ENCODE measurements at places on chromosomes 7 and 10.

DNA sequence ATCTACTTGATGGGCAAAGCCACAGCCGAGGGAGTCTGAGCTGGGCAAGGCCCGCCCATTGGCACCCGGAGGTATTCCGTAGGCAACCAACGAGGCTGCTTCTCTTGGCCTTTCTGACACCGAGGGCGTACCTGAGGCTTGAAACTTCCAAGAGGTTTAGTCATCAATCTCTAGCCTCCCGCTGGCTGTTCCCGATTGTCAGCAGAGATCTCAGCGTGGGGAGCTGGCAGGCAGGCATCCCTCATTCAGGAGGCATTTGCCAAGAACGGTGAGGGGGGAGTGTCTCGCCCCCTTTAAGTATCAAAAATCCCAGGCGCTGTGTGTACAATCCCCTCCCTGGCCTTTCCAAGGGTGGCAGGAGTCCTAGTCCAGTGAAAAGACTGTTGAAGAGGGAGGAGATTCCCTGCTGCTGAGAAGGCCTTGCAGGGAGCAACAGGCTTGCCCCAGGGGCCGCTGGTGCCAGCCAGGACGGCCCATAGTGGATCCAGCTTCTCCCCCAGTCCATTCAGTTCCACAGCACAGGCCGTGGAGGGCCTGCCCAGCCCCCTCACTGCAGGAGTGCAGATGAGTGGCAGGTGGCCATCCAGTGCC is 39.7 kb downstream of the OAT start:
- no peak for DNase-seq

- DNase-seq = no peak
Measured at GRCh38 chr7:44293561-44294324, 31.7 kb downstream of the CAMK2B start.

- DNase-seq = no peak
Measured at GRCh38 chr10:4721999-4722753, 103.8 kb upstream of the AKR1E2 start.

DNA sequence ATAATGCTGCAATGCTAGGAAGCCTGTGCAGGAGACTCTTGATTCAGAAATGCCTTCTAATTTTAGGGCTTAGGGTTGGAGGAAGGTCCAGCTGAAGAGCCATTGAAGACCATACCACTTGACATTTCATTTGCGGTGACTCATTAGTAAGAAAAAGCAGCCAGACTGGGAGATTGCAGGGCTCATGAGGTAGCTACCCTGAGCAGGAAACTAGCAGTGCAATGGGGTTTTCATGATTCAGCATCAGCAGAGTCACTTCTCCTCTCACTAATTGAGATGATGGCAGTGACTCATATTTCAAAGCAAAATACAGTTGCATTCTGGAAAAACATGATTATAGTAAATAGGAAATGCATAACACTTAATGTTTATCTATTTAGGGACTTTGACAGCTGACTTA is 434.1 kb downstream of the DNAJB9 start:
- DNase-seq = peak; percentile 2

- DNase-seq = no peak
Measured at GRCh38 chr10:60465801-60466200, 76.1 kb upstream of the ANK3 start.

- no peak for DNase-seq
Measured at GRCh38 chr10:66258693-66259092, 667.1 kb upstream of the LRRTM3 start.

DNA sequence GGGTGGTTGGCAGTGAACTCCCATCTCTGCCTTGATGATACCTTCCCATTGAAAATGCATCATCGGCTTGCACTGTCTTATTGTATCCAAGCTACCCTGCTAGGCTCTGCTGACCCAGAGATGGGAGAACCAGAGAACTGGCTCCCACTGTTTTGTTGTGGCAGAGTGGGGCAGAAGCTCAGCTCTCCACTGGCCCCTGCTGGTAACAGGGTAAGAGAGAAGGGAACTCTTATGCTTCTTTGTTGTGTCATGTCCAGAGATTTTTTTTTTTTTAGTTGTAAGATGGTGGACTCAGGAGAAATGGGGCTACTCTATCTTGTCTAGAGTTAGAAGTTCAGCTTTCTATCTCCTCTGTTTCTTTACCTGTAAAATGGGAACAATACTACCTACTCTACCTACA is 100.5 kb upstream of the SDK1 start:
- no peak for DNase-seq

GRCh38 chr10:32437334-32437733 is 8.6 kb upstream of the CCDC7 start:
- DNase-seq = no peak

GRCh38 chr10:11608159-11609013 is 3.1 kb downstream of the USP6NL start:
- DNase-seq = no peak

DNA sequence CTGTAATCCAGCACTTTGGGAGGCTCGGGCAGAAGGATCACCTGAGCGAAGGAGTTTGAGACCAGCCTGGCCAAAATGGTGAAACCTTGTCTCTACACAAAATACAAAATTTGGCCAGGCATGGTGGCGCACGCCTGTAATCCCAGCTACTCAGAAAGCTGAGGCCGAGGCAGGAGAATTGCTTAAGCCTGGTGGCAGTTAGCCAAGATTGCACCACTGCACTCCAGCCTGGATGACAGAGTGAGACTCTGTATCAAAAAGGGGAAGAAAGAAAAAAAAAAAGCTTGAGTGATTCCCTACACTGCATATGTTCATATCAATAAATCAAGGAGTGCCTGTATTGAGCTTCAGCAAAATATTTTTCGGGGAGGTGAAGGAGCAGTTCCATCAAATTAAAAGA is 45.8 kb upstream of the SRRM3 start:
- no peak for DNase-seq

DNA sequence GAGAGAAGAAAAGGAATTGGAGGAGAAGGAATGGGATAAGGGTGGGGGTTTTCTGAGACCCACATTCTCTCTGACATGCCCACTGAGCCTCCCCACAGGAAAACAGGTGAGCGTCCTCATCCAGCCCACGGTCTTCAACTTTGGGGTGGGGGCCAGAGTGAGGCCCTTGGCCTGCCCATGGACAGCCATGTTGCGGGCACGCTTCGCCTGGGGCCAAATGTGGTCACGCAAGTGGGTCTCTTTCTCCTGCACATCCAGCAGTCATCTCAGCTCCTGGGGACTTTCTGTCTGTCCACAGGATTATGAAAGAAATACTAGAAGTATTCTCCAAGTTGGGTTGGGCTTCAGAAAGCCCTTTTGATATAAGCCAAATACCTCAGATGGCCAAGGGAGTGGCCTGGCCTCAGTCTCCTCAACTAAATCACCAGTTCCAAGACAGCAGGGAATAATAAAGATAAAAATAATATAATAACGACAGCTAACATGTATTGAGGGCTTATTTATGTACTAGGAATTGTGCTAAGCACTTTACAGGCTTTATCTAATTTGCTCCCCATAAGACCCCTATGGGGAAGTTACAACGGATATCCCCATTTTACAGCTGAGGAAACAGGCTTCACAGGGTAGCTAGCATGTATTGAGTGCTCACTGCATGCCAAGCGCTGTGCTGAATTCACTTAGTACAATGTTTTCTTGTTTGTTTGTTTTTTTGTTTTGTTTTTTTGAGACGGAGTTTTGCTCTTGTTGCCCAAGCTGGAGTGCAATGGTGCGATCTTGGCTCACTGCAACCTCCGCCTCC is 57.2 kb upstream of the LBX1 start:
- no peak for DNase-seq

- DNase-seq = peak; percentile 65
Measured at GRCh38 chr7:15015545-15016314, 113.2 kb upstream of the DGKB start.

GRCh38 chr10:25175527-25176420 is 973 bp downstream of the GPR158 start:
- DNase-seq = no peak

DNA sequence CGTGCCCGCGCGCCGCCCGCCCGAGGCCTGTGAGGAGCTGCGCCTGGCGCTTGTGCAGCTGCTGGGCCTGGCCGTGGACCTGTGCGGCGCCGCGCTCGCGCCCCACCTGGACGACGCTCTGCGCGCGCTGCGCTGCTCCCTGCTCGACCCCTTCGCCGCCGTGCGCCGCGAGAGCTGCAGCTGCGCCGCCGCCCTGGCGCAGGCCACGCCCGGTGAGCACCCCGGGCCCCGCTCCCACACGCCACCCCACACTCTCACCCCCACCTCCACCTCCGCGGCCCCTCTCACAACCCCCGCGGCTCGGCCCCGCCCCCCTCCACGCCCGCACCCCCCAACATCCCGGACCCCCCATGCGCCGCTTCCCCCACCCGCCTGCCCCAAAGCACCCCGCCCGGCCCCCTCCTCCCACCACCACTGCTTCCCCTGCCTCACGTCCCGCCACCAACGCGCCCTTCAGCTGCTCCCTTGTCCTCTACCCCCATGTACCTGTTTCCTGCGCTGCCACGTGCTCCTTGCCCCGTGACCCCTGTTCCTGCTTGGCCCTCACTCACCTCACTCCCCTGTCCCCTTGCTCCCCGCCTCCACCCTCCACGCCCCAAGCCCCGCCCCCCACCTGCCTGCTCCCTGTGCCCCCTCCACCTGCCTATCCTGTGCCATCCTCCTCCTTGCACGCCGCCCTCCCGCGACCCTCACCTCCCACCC is at the start of gene PRKAR1B:
PRKAR1B (minus strand) TSS at position 178 of the 702 bp plus-strand sequence. CDS start 15,776 bp downstream, outside the sequence.
- DNase-seq = no peak

- no peak for DNase-seq
Measured at GRCh38 chr10:128301051-128301450, 174.8 kb upstream of the MKI67 start.

GRCh38 chr10:13658871-13659685 is 72.3 kb downstream of the PRPF18 start:
- DNase-seq = no peak

DNA sequence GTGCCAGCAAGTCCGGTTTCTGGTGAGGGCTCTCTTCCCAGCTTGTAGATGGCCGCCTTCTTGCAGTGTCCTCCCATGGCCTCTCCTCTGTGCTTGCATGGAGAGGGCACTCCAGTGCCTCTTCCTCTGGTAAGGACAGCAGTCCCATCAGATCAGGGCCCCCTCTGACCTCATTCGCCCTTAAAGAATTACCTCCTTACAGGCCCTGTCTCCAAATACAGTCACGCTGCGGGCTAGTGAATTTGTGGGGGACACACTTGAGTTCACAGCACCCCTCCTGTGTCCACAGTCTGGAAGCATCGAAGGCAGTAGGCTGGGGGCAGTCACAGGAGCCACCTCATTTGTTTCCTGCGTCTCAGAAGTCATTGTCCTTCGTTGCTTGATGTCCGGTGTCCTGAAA is 54.6 kb downstream of the LHPP start:
- DNase-seq = no peak

DNA sequence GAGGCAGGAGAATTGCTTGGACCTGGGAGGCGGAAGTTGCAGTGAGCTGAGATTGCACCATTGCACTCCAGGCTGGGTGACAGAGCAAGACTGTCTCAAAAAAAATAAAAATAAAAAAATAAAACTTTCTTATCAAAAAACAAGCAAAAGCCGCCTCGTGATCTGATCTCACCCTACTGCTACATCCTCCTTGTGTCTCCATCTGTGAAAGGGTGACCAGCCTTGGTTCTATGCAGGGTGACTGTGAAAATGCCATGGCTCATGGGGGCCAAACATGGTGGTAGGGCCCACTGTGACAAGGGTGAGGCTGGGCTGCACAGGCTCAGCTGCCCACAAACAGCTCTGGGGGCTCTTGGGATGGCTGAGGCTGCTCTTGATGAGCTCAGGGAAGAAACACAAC is 968 bp upstream of the OPN4 start:
- no peak for DNase-seq

DNA sequence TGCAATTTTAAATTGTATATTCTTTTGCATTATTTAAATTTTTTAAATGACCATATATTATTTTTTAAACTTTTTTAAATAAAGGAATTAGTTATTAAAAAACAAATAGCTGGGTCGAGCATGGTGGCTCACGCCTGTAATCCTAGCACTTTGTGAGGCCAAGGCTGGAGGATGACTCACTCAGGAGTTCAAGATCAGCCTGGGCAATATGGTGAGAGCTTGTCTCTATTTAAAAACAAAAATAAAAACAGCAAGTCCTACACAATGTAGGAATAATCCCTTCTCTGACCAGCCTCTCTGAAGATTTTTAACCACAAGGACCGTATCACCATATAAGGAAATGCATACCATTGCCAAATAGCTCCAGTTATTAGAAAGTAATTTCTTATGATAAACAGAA is 19.6 kb downstream of the NOC3L start:
- no peak for DNase-seq

- no peak for DNase-seq
Measured at GRCh38 chr10:122376364-122376961, 2.0 kb downstream of the PLEKHA1 start.

GRCh38 chr10:116880716-116881482 is 31.6 kb downstream of the ENO4 start:
- DNase-seq = no peak

GRCh38 chr7:149440222-149440621 is 20.6 kb downstream of the ZNF777 start:
- DNase-seq = no peak

- no peak for DNase-seq
Measured at GRCh38 chr7:33916357-33917081, 11.2 kb downstream of the BMPER start.

DNA sequence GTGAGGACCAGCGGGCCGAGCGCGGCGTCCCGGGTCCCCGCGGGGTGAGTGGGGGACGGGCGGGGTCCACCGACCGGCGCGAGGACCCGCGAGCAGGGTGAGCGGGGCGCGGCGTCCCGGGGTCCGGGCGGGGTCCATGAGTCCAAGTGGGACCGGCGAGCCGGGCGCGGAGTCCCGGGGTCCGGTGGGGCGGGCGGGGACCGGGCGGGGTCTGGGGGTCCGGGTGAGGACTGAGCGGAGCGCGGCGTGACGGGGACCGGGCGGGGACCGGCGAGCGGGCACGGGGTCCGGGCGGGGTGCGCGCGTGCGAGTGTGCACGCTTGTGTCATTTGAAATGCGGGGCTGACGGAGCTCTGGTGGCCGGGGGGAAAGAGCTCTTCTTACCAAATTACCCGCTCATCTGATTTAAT is 765 bp downstream of the CELF2 start:
- DNase-seq = no peak

DNA sequence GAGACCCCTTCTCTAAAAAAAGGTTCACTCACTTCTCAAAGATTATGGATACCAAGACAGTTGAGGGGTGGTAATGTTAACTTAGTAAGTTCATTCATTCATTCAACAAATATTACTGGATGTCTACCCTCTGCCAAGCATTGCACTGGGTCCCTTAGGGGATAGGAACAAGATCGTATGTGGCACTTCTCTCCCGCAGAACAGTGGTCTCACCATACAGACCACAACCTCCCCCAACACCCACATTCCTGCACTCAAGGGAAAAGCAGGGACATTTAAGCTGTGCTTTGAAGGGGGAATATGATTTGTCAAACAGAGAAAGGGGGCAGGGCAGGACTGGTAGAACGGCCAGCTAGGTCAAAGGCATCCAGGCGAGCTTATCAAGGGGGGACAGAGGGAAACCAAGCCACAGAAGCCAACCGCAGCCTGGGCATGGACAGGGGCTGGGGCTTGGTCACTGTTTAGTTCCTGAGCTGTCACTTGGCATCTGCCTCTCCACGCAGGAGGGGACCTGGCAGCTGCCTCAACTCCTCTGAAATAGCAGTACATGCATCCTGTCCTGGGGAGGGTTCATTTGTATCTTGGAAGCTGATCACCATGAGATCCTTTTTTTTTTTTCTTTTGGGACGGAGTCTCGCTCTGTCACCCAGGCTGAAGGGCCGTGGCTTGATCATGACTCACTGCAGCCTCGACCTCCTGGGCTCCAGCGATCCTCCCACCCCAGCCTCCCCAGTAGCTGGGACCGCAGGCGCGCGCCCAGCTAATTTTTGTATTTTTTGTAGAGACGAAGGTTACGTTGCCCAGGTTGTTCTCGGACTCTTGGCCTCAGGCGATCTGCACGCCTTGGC is 949 bp upstream of the CLIP2 start:
- DNase-seq = no peak
